GM23338 (cell line): ENCODE measurements at places on chromosomes 6 and 20.

GRCh38 chr6:139364302-139364981 lies 10.0 kb downstream of the CITED2 start:
- DNase-seq, result peak; percentile 83

DNA sequence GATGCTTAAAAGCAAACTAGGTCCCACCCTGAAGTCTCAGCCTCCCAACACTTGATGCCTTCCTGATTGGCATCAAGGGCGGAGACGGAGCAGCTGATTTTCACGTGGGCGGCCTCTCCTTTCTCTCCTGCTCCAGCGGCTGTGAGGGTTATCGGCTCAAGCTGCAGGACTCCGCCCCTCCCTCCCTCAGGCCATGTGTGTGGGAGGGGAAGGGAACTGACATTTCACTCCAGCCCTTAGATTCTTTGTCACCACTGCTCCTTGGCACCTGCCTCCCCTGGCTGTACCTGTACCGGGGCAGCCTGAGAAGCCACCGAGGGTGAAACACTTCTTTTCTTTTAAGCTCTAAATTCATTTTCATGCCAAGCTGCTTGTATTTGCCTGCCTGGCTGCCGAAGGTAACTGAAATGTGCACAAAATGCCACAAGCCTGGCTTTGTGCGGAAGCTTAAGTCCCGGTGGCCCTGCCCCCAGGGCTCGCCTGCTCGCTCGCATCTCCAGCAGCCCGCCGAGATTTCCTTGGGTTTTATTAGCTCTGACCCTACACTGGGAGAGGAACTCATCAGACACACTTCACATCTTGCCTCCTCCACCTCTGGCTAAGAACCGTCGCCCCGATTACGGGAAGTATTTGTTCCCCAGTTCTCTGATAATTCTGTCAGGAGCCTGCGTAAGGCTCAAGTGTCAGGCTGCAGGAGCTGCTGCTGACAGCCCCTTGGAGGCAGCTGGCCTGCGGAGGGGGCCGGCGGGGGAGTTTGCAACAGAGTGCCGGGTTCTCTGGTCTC lies 9.6 kb upstream of the CPNE5 start:
- peak; percentile 89 for DNase-seq

- DNase-seq, result no peak
Observed at GRCh38 chr6:119533603-119534279, 184.2 kb upstream of the MAN1A1 start.

GRCh38 chr6:42276034-42276890 lies 58.6 kb upstream of the MRPS10 start:
- no peak for DNase-seq

GRCh38 chr6:42049116-42049809 lies 1.1 kb upstream of the TAF8 start:
- DNase-seq, result peak; percentile 15

DNA sequence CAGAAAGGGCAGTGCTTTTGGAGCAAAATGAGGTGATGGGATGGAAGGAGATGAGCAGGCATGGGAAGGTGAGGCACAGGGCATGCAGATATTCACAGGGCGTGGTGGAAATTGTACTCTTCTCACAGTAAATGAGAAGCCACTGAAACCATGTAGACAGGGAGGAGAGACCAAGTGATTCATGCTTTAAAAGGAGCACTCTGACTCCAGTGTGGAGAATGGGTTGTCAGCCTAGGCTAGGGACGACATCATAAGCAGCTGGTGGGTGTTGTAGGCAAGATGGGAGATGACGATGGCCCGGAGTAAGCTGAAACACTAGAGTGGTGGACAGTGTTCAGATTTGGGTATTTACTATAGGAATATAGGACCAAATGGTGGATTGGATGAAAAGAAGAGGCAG lies 18.4 kb downstream of the PDE7B start:
- no peak for DNase-seq
